Ammon's horn (tissue), 1 donor: ENCODE measurements at places on chromosomes 7 and 10.

DNA sequence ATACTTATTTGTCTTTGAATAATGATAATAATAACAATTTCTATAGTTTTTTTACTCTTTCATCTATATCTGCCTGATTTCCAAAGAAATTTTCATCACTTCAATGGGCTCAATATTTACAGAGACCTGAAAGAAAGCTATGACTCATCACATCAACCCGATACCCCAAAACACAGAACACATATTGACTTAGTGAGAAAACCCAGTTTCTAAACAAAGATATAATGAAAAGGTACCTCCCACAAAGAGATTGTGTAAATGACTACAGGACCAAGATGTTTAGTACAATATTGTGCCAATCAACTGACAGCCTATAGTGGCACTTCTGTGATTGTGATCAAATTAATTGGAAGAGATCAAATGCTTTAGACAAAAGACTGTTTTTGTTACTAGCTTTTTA, 133.9 kb downstream of the PCDH15 start:
- DNase-seq = no peak

DNA sequence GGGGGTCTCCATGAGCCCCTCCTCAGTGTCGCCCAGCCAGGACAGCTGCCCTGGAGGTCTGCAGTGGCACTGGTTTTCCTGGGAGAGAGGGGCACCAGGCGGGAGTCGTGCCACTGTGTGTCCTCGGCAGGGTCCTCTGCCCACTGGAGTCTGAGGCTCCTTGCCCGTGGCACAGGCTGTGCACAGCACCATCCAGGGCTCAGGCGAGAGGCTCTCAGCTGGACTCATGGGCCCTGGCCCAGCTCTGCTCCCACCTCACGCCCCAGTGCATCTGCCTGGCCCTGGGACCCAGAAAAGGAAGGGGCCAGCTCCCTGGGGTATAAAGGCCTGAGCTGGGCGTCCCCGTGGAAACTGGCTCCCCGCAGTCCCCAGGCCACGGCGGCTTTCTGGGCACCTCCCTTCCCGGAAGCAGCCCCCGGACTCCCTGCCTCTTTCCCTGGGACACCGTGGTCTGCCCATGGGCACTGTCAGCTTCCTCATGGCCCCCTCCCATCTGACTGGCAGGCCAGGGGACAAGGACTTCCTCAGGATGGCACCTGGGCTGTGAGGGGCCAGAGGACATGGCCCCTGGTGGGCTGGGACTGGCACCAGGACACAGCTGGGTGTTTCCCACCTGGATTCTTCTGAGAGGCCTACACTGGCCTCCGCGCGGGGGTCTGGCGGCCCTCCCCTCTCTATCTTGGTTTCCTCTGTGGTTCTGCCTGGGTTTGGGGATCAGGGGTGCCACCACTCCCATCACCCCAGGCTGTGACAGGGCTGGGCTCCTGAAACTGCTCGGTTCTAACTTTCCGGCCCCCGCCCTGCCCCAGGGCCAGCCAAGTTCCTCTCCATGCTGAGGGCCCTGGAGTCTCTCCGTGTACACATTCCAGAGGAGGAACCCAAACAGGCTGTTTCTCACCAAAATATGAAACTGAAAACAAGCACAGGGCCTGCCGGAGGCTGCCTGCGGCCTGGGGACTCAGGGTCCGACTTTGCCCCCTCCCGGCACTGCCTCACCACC, 5.5 kb downstream of the FOXL3 start:
- DNase-seq = no peak

GRCh38 chr10:115024371-115024770, 68.8 kb upstream of the ATRNL1 start:
- no peak for DNase-seq

DNA sequence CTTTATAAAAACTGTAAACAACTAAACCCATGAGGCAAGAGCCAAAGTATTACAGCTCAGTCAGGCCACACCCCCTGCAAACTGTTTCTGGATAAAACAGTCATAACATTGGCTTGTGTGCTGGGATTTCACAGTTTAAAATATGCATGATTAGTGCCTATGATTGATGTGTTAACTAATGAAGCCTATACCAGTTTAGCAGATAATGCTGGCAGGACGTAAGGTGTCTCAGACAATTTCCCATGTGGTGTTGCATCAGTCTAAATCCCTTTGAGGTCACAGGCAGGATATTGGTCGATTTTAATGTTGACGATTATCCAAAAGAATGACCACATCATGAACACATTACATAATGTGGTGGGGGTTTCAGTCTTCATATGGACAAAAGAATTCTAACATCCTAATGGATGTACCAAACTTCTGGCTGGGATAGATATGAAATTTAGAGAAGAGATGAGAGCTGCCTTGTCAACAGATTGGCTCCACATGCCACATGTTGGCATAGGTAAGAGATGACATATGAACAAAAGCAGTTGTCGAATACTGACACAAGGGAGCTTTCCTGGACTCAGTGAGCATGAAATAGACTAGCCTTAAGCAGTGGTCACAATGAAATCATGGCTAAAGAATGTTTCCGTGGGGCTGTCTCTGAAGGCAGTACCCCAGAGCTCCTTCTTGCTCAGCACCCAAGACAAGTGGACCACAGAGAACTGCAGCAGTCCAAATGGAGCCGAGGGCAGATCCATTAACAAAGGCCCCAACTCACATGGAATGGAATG, 445.6 kb downstream of the GFRA1 start:
- DNase-seq = no peak

- no peak for DNase-seq
Observed at GRCh38 chr7:31074120-31074383, 21.9 kb downstream of the ADCYAP1R1 start.

DNA sequence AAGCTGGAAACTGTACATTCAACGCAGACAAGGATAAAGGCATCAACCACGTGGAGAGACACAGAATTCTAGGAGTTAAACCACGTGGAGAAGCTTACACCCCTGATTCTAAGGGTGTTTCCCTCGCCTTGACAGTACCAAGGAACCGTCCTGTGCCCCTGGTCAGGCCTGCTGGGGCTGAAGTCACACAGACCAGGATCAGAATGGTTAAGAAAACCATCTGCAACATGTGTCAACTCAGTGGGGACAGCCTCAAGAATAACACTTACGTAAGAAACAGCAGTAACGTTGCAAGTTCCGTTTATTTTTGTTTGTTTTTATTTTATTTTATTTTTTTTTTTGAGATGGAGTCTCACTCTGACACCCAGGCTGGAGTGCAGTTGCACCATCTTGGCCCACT, 55.6 kb downstream of the CHST15 start:
- no peak for DNase-seq

DNA sequence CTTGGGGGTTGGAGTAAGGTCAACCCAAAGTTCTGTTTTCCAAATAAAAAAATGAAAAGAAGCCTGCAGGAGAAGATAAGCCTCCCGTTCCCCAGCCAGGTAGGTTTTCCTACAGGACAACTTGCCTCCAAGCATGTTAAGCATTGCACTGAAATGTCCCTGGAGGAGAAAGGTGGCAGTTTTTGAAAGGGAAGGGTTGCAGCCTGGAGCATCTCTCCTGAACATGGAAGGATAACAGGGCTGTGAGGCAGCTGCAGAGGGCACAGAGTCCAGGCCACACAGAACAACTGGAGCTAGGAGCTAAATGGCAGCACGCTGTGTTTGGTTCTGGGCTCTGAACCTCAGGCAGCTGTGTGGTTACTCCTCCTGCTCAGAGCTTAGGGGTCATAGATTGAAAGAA, 452.9 kb downstream of the TCERG1L start:
- DNase-seq = no peak

DNA sequence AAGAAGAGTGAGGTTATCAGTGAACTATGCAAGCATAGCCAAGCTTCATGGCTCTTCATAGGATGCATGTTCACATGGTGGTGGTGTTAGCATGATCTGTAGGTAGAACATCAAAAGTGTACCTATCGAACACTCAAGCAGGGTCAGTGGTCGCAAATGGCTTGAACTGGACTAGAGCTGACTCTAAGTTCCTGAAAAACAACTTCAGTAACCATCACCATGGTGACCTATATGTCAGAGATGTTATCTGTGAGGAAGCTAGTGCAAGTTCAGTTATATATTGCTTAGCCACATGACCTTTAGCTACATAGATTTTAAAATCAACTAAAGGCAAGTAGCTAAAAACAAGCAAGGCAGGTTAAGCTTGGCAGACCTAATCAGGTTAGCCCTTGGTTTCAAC, 163.1 kb upstream of the AGR3 start:
- no peak for DNase-seq

GRCh38 chr10:23472181-23472580, 33.3 kb downstream of the OTUD1 start:
- no peak for DNase-seq

GRCh38 chr10:113937756-113938155, 83.3 kb downstream of the NHLRC2 start:
- DNase-seq = no peak

DNA sequence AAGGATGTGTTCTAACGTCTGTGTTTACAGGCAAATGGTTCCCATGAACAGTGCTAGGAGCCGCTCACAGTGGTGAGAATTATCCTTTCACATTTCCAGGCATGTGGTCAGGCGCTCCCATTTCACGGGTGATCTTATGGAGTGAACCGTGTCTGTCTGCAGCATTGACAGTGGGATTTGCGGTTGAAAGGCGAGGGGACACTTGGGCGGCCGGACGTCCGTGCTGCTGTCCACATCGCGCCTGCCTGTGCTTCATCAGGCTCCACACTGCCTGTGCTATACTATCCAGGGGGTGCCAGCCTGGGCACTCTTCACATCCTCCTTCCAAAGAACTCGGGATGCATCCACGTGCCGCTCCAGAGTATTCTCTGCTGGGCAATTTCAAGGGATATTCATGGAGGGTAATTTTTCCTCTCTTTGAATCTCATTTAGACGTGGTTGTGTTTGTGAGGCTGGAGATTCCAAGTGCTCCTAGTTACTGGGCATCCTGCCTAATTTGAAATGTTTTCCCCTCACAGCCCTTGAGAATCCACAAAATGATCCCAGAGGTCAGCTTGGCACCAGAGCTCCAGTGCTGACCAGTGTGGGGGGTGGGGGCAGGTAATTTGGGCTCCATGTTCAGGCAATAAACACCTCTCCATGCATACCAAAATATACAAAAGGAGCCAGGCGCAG, 61.9 kb upstream of the EBF3 start:
- no peak for DNase-seq

DNA sequence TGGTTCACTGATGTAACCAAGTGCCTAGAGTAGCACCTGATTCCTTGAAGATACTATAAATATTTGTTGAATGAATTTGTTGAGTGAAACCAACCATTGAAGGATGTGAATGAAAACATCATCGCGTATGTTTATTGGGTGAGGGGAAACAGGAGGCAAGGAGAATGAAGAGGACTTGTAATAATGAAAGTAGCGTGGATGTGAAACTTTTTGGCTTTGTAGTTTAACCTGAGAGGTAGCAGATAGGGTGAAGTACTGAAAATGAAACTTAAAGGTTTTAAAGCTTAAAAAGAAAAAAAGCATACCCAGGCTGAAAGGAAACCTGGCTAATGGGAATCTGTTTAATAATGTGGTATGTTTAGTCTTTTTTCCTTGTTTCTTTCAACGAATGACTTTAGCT, 5.2 kb downstream of the CCNY start:
- DNase-seq = no peak

GRCh38 chr7:28629216-28629842, 217.0 kb downstream of the CREB5 start:
- peak; percentile 47 for DNase-seq

DNA sequence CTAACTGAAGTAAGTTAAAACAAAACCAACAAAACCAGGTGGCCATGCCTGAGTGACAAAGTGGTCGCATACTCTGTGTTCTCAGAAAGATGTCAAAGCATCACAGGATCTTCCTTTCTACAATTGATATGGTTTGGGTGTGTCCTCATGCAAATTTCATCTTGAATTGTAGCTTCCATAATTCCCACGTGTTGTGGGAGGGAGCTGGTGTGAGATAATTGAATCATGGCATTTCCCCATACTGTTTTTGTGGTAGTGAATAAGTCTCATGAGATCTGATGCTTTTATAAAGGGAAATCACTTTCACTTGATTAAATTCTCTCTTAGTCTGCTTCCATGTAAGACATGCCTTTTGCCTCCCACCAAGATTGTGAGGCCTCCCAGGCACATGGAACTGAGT, 465.7 kb downstream of the PCDH15 start:
- no peak for DNase-seq

GRCh38 chr7:11332865-11333228, 359.2 kb downstream of the PHF14 start:
- DNase-seq = no peak

DNA sequence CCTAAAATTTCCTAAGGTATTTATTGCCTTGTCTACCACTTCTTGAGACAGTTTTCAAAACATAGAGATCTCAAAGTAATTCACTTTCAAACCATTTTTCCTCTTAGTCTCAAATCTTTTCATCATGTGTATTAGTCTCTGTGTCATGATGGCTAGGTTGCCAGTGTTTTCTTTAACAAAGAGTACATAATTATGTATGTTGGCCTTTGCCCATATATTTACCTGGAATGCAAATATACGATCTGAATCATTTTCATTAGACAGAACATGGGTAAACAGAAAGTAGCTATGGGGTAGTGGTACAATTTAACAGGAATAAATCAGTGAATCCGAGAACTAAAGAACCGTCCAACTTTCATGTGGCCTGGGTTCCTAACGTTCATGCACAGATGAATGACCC, 852.1 kb upstream of the MBL2 start:
- DNase-seq = no peak

- no peak for DNase-seq
Observed at GRCh38 chr10:124222988-124223710, 129.8 kb upstream of the CHST15 start.

GRCh38 chr7:137977173-137977572, 24.7 kb downstream of the CREB3L2 start:
- no peak for DNase-seq

- no peak for DNase-seq
Observed at GRCh38 chr10:10490581-10490980, 527.1 kb upstream of the CELF2 start.

DNA sequence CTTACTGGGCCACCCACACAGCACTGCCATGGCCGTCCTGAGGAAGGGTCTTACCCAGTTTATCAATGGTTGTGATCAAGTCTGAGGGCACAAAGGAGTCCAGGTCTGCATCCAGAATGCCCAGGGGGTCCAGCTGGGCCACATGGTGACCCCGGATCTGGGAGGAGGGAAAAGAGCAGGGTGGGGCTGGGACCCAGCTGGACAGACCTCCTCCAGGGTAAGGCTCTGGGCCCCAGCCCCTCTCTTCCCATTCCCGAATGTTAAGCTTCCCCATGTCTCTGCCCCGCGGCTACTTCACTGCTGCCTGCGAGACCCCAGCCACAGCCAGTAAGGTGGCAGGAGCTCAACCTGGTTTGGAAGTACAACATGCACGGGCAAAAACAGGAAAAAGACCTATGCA, 9.5 kb downstream of the OGDHL start:
- DNase-seq = no peak

DNA sequence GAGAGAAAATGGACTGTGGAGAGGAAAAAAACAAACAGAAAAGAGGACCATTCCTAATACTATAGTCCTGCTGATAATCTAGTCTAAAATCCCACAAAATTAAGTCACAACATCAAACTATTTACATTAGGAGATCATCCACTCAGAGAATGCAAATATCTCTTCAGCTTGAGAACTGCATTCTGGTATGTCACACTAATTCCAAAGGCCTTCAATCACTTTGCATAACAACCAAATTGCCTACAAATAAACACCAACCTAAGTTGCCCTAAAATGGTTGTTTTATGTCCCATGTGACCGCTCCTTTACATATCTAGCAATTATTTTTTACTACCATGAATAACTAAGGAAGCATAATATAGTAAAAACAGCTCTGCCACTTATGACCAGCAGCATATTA, 264.3 kb downstream of the CACNA2D1 start:
- no peak for DNase-seq

GRCh38 chr7:40586197-40586596, 451.4 kb downstream of the SUGCT start:
- DNase-seq = no peak
